KBM-7 (cell line): ENCODE measurements at places on chromosomes 5 and 9.

DNA sequence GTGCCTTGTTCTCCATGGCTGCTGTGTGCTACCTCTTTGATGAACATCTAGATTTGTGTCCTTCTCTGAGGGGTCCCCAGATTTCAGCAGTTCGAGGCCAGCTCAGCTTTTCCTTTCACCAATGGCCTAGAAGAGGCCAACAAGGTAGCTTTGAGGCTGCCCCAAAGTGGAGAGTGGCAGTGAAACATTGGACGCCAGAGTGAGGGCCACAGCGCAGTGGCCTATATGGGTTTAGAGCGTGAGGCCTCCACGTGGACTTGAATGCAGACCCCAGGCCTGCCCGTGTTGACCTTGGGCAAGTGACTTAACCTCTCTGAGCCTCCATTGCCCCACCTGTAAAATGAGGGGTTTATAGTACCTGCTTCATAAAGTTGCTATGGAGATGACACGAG is 11.8 kb downstream of the MYOZ3 start:
- no peak for DNase-seq

DNA sequence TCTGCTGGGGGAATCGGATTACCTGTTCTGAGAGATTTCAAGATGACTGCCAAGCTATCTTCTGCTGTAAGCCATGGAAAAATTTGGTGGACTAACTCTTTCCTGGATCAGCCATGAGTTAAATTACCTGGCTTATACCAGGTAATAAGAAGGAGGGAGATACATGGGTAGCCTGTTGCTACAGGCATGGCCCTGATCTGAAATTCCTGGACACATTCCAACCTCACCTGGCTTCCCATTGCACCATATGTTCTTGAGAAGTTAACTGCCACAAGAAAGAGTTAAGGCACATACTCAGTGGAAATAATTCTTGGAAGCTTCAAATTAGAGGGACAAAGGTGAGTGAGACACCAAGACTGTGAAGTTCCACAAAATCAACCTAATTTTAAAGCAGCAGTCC is 371.3 kb downstream of the ACTL7B start:
- no peak for DNase-seq

GRCh38 chr9:117720066-117720465 is 15.9 kb downstream of the TLR4 start:
- DNase-seq, result no peak

DNA sequence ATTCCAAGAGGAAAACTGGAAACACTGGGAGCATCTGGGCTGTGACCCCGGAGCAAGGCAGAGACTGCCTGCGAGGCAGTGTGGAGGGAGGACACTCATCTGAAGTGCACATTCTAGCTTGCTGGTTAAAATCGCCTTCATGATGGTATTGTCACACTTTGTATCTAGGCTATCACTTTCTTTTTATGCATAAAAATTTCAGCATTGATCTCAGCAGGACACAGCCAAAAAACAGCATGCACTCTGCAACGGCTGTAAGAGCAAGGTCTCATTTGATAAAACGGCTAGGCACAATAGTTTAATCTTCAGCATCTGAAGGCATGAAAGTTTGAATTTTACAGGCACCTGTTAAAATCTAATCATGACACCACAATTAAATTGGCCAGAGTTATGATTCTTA is 110.8 kb upstream of the IRX1 start:
- DNase-seq, result no peak

DNA sequence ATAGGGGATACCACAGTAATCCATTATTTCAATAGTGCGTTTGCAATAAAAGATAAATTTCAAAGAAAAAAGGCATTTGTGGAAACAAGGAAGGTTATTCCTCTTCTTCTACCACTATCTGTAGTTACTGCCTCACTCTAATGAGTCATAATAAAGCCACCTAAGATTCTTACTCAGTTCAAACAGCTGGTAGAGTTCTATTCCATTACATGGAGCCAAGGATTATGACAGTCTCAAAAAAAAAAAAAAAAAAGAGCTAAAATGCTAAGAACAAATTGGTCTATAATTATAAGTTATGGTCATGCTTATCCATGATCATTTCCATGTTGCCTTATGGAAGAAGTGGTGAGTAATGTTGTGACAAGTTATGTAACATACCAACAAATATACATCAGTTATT is 46.3 kb downstream of the DENND1A start:
- DNase-seq, result no peak

- no peak for DNase-seq
Observed at GRCh38 chr5:26295541-26295940, 742.8 kb downstream of the CDH9 start.

DNA sequence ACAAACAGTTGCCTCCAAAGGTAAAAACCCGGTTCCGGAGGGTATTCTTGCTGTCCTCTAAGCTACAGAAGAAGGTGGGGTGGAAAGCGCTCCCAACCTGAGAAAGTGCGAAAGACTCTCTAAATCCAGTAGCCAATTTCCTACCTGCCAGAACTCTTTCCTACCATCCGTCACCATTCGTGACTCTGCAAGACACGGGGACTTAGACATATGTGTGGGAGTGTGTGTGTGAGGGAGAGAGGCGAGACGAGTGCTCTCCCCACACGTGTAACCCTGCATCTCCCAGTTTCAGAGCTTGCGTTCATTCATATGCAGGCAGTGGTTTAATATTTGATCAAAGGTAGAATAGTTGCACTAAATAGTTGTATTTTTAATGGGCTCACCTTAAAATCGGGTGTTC is 473 bp upstream of the GABRA1 start:
- no peak for DNase-seq

DNA sequence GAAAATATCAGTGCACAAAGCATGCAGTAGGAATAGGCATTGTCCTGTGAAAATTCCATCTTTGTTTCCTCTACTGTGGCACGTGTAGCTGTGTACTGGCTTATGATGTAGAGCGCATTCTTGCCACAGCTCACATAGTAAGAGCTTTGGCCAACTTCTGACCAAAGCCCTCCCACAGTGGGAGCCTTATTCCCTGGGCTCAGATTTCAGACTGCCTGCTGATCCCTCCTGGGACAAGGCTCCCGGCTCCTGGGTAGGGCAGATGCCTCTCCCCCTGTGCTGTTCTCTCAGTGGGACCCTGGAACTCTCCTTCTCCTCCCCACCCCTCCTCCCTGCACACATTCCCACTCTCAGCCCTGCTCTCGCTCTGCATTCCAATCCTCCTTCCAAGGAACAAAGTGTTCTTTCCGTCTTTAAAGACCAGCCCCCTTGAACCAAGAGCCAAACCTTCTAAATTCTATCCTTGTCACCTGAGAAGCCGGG is 17.5 kb downstream of the LCP2 start:
- no peak for DNase-seq

DNA sequence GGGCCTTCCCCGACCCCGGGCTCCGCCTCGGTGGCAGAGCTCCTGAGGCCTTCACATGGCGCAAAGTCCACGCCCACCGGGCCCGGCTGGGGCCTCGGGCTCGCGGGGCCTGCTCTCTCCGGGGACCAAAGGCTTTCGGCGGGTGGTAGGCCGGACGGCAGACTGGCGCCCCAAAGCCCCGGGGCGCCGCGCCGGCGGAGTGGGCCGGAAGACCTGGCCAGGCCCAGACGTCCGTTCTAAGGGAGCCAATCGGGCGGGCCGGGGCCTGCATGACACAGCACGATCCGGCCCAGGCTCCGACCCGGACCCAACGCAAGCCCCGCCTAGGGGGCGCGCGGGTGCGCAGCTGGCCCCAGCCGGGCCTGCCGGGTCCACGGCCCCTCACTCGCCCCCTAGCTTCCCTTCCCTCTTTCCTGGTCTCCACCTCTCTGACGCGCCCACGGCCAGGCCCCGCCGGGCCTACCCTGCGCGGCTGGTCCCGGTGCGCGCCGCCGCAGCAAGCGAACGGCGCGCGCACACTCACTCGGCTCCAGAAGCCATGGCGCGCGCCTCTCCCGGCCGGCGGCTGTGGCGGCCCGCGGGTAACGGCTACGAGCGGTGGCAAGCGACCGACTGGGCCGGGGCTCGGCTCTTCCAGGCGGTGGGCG is 488 bp downstream of the VCP start:
- DNase-seq, result peak; percentile 89

- DNase-seq, result peak; percentile 87
Observed at GRCh38 chr5:124651663-124652513, 94.6 kb downstream of the ZNF608 start.

DNA sequence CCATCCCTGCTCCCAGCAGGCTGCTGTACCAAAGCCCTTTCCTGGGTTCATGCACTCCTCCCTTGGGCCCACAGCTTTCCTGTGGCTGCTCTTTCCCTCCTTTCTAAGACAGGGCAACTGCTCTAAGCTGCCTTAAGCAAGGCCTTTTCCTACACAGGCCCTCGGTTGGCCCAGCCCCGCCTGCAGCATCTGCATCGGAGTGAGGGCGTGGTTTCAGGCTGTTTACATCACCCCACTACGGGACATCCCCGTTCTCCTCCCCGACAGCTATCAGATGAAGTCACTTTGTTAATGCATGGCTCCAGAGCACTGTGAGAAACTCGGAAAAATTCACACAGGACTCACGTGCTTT is 3.4 kb downstream of the DPH7 start:
- DNase-seq, result no peak

- DNase-seq, result no peak
Observed at GRCh38 chr5:146069780-146070099, 35.6 kb downstream of the PLAC8L1 start.

GRCh38 chr5:96967400-96967799 is 31.5 kb downstream of the LNPEP start:
- no peak for DNase-seq

- peak; percentile 63 for DNase-seq
Observed at GRCh38 chr9:17116400-17116837, 18.4 kb upstream of the CNTLN start.

GRCh38 chr9:24218656-24219055 is 327.0 kb downstream of the IZUMO3 start:
- no peak for DNase-seq

- DNase-seq, result no peak
Observed at GRCh38 chr5:179387151-179388110, 42.2 kb upstream of the ADAMTS2 start.

GRCh38 chr5:74866596-74867162 is 492 bp upstream of the FAM169A start:
- DNase-seq, result peak; percentile 20

GRCh38 chr5:38554403-38554802 is 2.0 kb downstream of the LIFR start:
- no peak for DNase-seq

GRCh38 chr5:80738466-80738865 is 83.7 kb upstream of the DHFR start:
- no peak for DNase-seq

DNA sequence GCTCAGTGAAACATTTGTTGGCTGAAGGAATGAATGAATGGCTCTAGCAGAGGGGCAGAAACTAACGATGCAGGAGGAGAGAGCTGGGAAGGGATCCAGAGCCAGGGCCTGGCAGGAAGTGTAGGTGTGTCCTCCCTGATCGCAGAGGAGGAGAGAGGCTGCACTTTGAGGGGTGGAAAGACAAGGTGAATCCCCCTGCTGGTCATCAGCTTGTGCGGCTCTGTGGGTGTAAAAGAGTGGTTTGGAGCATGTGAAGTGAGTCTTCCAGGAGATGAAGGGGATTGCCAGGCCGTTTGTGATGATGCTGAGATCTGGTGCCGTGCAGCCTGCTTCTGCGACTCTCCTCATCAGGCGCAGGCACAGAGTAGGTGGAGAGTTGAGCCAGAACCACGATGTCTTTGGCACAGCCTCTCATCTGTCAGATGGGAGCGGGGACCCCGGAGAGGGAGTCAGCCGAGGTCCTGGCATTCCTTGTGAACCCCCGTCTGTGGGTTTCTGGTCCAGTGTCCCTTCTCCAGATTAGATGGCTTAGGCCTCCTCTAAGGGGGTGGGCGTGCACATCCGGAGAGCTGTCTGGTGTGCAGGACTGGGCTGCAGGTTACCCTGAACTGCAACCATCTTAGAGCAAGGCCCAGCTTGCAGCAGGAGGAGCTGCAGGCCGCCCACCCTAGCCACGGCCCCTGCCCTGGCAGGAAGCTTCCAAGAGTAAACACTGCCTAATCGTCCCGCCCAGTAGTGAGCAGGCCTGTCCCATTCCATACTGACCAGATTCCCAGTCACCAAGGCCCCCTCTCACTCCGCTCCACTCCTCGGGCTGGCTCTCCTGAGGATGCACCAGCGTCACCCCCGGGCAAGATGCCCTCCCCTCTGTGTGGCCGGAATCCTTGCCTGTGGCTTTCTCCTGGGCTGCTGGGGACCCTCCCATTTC is at the start of gene ADAMTS13:
ADAMTS13 (plus strand) TSS at position 753 of the 928 bp plus-strand sequence; CDS start at position 830, 77 bp downstream.
- peak; percentile 36 for DNase-seq

DNA sequence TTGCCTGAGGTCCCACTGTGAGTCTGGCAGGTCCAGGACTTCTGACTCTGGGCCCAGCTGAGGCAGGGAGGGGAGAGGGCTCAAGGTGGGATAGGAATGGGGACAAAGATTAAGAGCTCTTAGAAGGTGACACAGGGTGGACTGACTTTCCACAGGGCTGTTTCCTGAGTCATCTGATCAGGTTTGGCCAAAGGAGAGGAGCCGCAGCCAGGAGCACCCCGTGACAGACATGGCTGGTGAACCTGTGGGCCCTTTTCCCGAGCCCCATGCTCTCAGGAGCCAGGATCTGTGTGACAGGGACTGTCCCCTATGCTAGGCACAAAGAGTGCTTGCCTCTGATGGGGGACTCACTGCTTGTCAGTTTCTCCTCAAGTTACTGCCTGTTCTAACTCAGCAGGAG is 37.8 kb downstream of the COL27A1 start:
- DNase-seq, result no peak

DNA sequence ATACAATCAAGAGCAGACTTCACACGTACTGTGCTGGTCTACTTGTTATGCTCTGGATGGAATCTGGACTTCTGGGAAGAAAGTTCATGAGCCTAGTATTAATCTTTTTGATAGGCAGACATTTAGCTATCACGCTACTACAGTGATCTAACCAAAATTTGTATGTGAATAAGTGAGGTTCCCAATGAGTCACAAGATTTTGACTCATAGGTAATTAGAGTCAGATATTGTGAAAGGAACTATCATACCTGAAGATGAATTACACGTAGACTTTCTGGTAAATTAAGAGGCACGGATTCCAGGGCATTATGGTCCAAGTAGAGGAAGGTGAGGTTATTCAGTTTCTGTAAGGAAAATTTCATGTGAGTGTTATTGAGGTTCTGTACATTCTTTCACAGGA is 18.4 kb downstream of the OGN start:
- no peak for DNase-seq

DNA sequence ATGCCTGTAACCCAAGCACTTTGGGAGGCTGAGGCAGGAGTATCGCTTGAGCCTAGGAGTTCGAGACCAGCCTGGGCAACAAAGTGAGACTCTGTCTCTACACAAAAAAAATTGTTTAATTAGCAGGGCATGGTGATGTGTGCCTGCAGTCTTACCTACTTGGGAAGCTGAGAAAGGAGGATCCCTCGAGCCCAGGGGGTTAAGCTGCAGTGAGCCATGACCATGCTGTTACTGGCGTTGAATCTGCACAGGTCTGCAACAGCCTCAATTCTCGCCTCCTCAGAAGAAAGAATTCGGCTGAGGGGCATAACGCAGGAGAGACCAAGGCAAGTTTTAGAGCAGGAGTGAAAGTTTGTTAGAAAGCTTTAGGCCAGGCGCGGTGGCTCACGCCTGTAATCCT is 18.0 kb downstream of the CCT5 start:
- no peak for DNase-seq

GRCh38 chr5:135210286-135211055 is 176.4 kb upstream of the PITX1 start:
- DNase-seq, result no peak
